Cortex of kidney (tissue), 1 donor: ENCODE measurements at places on chromosomes 5 and 9.

DNA sequence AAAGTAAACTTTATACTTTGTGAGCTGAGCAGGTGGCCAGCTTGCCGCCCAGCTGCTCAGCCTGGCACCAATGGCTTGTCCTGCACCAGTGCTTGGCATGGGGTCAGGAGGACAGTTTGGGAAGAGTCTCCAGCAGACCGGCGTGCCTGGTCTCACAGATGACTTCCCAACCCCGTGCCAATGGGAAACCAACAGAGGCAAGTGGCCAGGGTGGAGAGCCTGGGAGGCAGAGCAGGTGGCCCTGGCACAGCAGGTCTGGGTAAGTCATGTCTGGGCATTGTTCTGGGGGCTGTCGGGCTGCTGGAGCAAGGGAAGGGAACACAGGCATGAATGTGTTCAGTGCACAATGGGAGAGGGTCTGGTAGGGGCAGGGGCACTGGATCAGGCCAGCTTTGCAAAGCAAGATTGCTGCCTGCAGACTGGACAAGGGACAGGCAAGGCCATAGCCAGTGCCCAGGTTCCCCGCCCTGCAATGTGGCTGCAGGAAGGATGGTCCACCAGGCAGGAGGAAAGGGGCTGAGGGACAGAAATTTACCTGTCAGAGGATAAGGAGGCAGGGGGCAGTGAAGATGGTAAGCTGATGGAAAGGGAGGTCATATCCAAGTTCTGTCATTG is 76.2 kb upstream of the ALDH1B1 start:
- DNase-seq = no peak

- DNase-seq = no peak
These were observed 244.7 kb downstream of the PIK3R1 start for GRCh38 chr5:68460147-68460798.

- DNase-seq = no peak
These were observed 27.1 kb downstream of the ZNF608 start for GRCh38 chr5:124719113-124719967.

- DNase-seq = no peak
These were observed 30.4 kb downstream of the GADD45G start for GRCh38 chr9:89634995-89635742.
